ENCODE measurements at places on chromosomes 2 and 18. TPM values are rescaled to one million over a fixed set of nuclear protein-coding genes. Genes with fewer than 3 reads are reported as not detected.

Gene TMEM198
- total RNA-seq: 4.2 TPM

Gene REEP1
- 1.4 TPM for total RNA-seq

Gene DNAJC27
- total RNA-seq: 1.9 TPM

Gene CCBE1
- 10.1 TPM for total RNA-seq

Gene TNFAIP6
- 0.16 TPM for total RNA-seq

Gene CNGA3
- not detected for total RNA-seq

Gene HNMT
- 24.7 TPM for total RNA-seq

Gene STARD6
- total RNA-seq: 0.29 TPM

Gene GAL3ST2
- total RNA-seq: not detected

Gene ACTG2
- not detected for total RNA-seq

Gene FAP
- not detected for total RNA-seq

Gene SNED1
- 13.6 TPM for total RNA-seq

Gene FAM228A
- not detected for total RNA-seq

Gene MLPH
- 24.7 TPM for total RNA-seq

Gene UGT1A5
- not detected for total RNA-seq

Gene UGT1A3
- not detected for total RNA-seq

Gene RPRM
- total RNA-seq: 0.75 TPM

Gene ZNF516
- 12.5 TPM for total RNA-seq

Gene COBLL1
- 2.9 TPM for total RNA-seq

Gene CIDEA
- not detected for total RNA-seq

Gene KCNG3
- 0.24 TPM for total RNA-seq

Gene CHRND
- not detected for total RNA-seq

Gene CRYGC
- total RNA-seq: not detected

Gene MOGAT1
- total RNA-seq: not detected

Gene ADAM23
- 2.9 TPM for total RNA-seq

Gene ITPRIPL1
- total RNA-seq: 11.2 TPM

Gene CROCC2
- not detected for total RNA-seq

Gene OSBPL6
- 5.7 TPM for total RNA-seq

Gene ASAP2
- 18.2 TPM for total RNA-seq

Gene TMEM17
- total RNA-seq: 4.3 TPM

Gene TCF7L1
- not detected for total RNA-seq

Gene RAPGEF4
- 2.2 TPM for total RNA-seq

Gene IL1F10
- not detected for total RNA-seq

Gene B3GNT2
- 7.9 TPM for total RNA-seq

Gene NLRC4
- total RNA-seq: not detected

Gene HOXD12
- total RNA-seq: 0.60 TPM

Gene UGT1A7
- not detected for total RNA-seq

Gene CCDC74A
- total RNA-seq: 5.6 TPM

Gene TRIP12
- 144 TPM for total RNA-seq

Gene SCN1A
- not detected for total RNA-seq

Gene KLHL41
- total RNA-seq: 0.45 TPM

Gene TRIM54
- total RNA-seq: not detected

Gene PLCD4
- total RNA-seq: 3.0 TPM

Gene C2orf76
- 1.7 TPM for total RNA-seq

Gene FEV
- total RNA-seq: not detected

Gene NOSTRIN
- total RNA-seq: 0.50 TPM

Gene LRP1B
- total RNA-seq: 2.2 TPM

Gene HOXD13
- 5.3 TPM for total RNA-seq

Gene RESP18
- total RNA-seq: not detected

Gene SKA1
- 21.3 TPM for total RNA-seq

Gene LHCGR
- total RNA-seq: not detected

Gene CXCR4
- not detected for total RNA-seq

Gene MEIS1
- 19.6 TPM for total RNA-seq

Gene PLA2R1
- 0.88 TPM for total RNA-seq
